ENCODE measurements at places on chromosomes 5 and 9. TPM values are rescaled to one million over a fixed set of nuclear protein-coding genes. Genes with fewer than 3 reads are reported as not detected.

DNA sequence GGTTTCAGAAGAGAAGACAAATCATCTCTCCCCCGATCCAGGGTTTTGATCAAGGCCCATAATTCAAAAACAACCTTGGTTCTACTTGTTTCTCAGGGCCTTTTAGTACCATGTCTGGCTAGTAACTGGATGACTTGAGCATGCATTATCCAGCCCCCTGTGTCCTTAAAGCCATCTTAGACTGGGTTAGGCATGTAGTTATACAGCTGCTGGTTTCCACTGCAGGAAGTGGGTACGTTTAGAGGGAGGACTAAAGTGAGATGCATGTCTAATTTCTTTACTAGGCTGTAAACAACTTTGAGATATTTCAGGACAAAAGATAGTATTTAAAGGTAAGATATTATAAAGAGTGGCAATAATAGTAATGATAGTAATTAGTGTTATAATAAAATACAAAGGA lies 372.0 kb downstream of the PLK2 start:
- H3K4me1 ChIP-seq: no peaks in the 10 kb centered on the region
- no peak overlapping the region for H3K27ac ChIP-seq
- no peak for DNase-seq
- no peak overlapping the region for H3K4me3 ChIP-seq

DNA sequence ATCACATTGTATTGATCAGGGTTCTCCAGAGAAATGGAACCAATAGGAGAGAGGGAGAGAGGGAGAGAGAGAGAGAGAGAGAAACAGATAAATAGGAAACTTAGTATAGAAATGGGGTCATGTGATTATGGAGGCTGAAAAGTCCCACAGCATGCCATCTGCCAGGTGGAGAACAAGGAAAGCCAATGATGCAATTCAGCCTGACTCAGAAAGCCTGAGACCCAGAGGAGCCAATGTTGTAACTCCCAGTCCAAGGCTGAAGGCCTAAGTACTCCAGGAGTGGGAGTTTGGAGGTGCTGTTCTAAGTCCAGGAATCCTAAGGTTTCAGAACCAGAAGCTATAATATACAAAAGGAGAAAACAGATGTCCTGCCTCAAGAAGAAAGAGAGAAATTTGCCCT lies 48.4 kb upstream of the ISOC1 start:
- no peak for DNase-seq
- peak overlapping the region; percentile 4 for H3K4me3 ChIP-seq
- no peaks in the 10 kb centered on the region for H3K4me1 ChIP-seq
- no peaks in the 10 kb centered on the region for H3K27me3 ChIP-seq
- H3K36me3 ChIP-seq: peaks cover 3% of the 10 kb centered on the region

DNA sequence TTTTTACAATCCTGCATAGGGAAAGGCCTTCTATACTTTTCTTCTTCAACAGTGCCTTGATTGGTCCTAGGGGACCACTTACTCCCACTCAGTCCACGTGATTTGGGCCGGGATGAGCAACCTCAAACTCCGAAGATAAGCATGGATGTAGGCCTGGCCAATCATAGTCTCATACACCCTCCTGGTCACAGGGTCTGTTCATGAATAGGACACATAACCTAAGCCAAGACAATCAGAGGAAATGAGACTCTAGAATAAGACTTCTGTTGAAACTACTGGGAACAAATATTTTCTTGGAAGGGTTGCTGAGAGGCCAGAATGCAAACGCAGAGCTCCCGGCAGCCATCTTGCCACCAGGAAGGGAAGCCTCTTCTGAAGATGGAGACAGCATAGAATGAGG lies 68.1 kb downstream of the ARL15 start:
- no peak overlapping the region for H3K4me3 ChIP-seq
- DNase-seq: no peak
- H3K27ac ChIP-seq: no peak overlapping the region
- H3K27me3 ChIP-seq: no peaks in the 10 kb centered on the region

- H3K27ac ChIP-seq: no peak overlapping the region
- no peak overlapping the region for H3K4me3 ChIP-seq
- H3K36me3 ChIP-seq: peaks cover 50% of the 10 kb centered on the region
- H3K4me1 ChIP-seq: no peaks in the 10 kb centered on the region
- DNase-seq: no peak
- H3K27me3 ChIP-seq: no peaks in the 10 kb centered on the region
Observed at GRCh38 chr9:133105461-133105770, 15.6 kb downstream of the RALGDS start.

- H3K4me3 ChIP-seq: no peak overlapping the region
- H3K27me3 ChIP-seq: no peaks in the 10 kb centered on the region
- peak; percentile 22 for DNase-seq
Observed at GRCh38 chr5:1747079-1747802, 52.4 kb downstream of the MRPL36 start.

- no peaks in the 10 kb centered on the region for H3K36me3 ChIP-seq
- no peaks in the 10 kb centered on the region for H3K4me1 ChIP-seq
- no peak overlapping the region for H3K27ac ChIP-seq
- DNase-seq: peak; percentile 24
- no peaks in the 10 kb centered on the region for H3K27me3 ChIP-seq
Observed at GRCh38 chr5:92687821-92688722, 892.9 kb downstream of the NR2F1-AS1 start.

GRCh38 chr9:82168585-82168984 lies 180.0 kb downstream of the SPATA31D1 start:
- H3K27me3 ChIP-seq: no peaks in the 10 kb centered on the region
- peaks cover 3% of the 10 kb centered on the region for H3K4me1 ChIP-seq
- H3K4me3 ChIP-seq: no peak overlapping the region
- no peak for DNase-seq
- H3K27ac ChIP-seq: no peak overlapping the region
- H3K36me3 ChIP-seq: no peaks in the 10 kb centered on the region

DNA sequence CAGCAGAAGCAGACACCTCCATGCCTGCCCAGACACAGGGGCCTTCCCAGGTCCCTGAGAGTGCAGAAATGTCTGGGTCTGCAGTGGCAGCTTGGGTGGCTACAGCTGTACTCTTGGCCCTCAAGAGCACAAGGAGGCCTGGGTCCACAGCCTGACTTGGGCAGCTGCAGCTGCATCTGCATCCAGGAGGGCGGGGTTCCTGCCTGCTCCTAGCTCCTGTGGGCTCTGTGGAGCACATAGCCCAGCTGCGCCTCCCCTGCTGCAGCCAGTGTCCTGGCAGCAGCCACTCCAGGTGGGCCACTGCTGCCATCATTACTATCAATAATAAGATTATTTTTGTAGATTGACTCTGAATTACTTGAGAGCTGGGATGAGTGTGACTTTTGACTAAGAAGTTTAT lies 162.0 kb upstream of the PTCH1 start:
- DNase-seq: no peak
- no peak overlapping the region for H3K27ac ChIP-seq
- H3K27me3 ChIP-seq: no peaks in the 10 kb centered on the region
- no peaks in the 10 kb centered on the region for H3K4me1 ChIP-seq
- no peak overlapping the region for H3K4me3 ChIP-seq

DNA sequence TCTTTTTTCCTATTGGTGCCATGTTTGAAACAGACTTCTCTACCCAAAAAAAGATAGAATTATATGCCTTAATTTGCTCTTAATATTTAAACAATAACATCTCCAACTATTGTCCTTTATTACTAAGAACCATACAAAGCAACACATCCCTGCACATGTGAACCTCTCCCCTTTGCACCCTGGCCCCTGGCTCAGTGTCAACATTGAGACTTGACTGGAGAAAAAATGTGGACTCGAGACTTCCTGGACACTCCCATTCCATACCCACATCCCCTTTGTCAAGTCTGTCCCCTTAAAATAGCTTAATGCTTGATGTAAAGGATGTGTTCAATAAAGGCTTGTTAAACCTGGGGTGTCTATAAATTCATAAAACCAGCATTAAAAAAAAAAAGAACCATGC lies 53.2 kb downstream of the TTC39B start:
- no peak overlapping the region for H3K27ac ChIP-seq
- no peaks in the 10 kb centered on the region for H3K27me3 ChIP-seq
- DNase-seq: no peak
- no peak overlapping the region for H3K4me3 ChIP-seq
- no peaks in the 10 kb centered on the region for H3K4me1 ChIP-seq
- H3K36me3 ChIP-seq: peaks cover 5% of the 10 kb centered on the region

DNA sequence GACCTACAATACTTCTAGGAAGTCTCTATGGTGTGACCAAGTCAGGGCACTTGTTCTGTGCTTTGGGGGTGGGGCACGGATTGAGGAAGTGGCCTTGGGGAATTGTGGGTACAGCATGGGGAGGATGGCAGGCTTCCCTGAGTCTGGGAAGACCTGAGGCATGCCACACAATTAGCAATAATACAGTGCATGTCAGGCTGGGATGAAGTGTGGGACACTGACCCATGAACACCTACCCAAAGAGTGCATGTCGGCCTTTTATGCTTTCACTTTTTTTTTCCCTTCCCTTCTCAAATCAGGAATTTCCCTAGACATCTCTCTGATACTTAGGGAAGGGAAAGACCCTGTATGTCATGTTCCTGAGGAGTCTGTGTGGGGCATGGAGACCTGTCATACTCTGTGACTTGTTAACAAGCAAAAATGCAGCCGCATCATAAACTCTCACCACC lies 146.4 kb downstream of the PALM2AKAP2 start:
- H3K4me3 ChIP-seq: no peak overlapping the region
- no peaks in the 10 kb centered on the region for H3K36me3 ChIP-seq
- H3K4me1 ChIP-seq: peaks cover 4% of the 10 kb centered on the region
- H3K27me3 ChIP-seq: no peaks in the 10 kb centered on the region

ORM1 gene
- 4.4 TPM for total RNA-seq

DRD1 gene
- not detected for total RNA-seq
